Activated CD8-positive, alpha-beta memory T cell treated with anti-CD3 and anti-CD28 coated beads, Interleukin-2, amount 10 ng/mL, durations not matched to agents 7 days and 5 days (primary cell): ENCODE measurements at places on chromosomes 2 and 18.

DNA sequence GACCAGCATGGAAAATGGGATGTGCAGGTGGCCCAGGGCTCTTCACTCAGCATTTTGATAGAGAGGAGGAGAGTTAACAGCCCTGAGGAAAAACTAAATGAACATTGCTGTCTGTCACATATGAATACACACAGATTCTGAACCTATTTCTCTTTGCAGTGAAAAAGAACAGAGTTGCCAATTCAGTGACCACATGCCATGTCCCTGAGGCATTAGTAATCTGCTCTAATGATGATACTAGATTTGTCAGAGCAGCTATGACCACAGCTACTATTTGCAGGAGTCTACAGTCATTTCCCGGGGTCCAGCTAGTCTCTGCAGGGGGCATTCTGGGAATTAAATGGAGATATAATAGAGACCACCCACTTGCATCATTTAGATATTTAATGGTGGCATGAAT lies 267.6 kb downstream of the TMX3 start:
- H3K27me3 ChIP-seq: no peaks in the 10 kb centered on the region
- no peak for DNase-seq
- no peaks in the 10 kb centered on the region for H3K36me3 ChIP-seq

GRCh38 chr2:30862054-30862651 lies 54.9 kb upstream of the CAPN13 start:
- peak; percentile 65 for DNase-seq
- H3K36me3 ChIP-seq: no peaks in the 10 kb centered on the region
- no peak overlapping the region for H3K27ac ChIP-seq
- peaks cover 12% of the 10 kb centered on the region for H3K4me1 ChIP-seq
- no peak overlapping the region for H3K4me3 ChIP-seq
- peaks cover 6% of the 10 kb centered on the region for H3K27me3 ChIP-seq

- no peaks in the 10 kb centered on the region for H3K36me3 ChIP-seq
- DNase-seq: no peak
- H3K27ac ChIP-seq: no peak overlapping the region
- no peaks in the 10 kb centered on the region for H3K4me1 ChIP-seq
- no peaks in the 10 kb centered on the region for H3K27me3 ChIP-seq
These were observed 43.1 kb downstream of the RMP24 start for GRCh38 chr18:36015629-36016028.

DNA sequence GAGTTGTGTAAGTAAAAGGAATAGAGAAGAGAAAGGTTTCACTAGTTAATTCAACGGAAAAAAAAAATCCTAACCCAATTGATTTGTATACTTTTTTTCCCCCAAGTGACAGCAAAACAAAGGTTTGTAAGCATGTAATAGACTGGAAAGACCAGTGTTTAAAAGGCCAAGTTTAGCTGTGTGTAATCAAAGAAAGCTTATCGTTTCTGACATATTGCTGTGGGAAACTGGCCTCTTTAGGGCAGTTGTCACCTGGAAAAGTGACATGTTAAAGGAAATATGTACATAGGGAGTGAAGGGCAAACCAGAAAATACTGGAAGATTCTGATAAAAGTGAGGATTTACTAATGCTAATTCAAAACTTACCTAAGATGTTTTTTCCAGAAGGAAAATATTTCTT lies 45.9 kb upstream of the EPHA4 start:
- no peak overlapping the region for H3K27ac ChIP-seq
- no peaks in the 10 kb centered on the region for H3K4me1 ChIP-seq
- no peaks in the 10 kb centered on the region for H3K36me3 ChIP-seq
- no peak overlapping the region for H3K4me3 ChIP-seq

- no peak overlapping the region for H3K4me3 ChIP-seq
- no peaks in the 10 kb centered on the region for H3K27me3 ChIP-seq
- H3K36me3 ChIP-seq: no peaks in the 10 kb centered on the region
- H3K27ac ChIP-seq: no peak overlapping the region
- DNase-seq: peak; percentile 60
These were observed 73.1 kb upstream of the PXDN start for GRCh38 chr2:1817256-1818051.

DNA sequence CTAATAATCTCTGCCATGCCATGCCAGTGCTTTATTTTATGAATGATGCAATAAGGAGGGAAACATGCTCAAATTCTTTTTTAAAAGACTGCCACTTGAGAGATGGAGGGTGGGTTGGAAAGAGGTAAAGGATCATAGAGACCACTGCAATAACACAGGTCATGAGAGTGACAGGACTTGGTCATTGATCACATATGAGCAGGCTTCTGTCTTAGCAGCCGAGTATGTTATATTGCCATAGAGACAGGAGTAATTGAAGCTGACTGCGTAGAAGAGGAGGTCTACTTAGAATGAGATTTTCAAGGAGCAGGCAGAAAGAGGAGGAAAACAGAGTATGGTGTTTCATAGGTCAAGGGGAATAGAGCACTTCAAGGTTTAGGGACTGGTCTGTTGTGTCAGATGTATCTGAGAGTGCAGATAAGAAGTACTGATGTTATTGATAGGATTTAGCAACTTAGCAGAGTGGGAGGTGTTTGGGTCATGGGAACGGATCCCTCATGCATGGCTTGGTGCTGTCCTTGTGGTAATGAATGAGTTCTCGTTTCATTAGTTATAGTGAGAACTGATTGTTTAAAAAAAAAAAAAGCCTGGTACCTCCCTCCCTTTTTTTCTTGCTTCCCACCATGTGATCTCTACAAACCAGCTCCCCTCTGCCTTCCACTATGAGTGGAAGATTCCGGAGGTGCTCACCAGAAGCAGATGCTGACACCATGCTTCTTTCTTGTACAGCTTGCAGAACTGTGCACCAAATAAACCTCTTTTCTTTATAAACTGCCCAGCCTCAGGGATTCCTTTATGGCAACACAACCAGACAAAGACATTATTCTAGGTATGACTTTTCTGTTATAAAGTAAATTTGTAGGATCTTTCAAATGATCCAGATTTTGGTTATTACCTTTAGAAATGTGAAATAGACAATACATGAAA lies 32.8 kb downstream of the UGP2 start:
- H3K4me3 ChIP-seq: no peak overlapping the region
- peaks cover 72% of the 10 kb centered on the region for H3K36me3 ChIP-seq
- no peak for DNase-seq

DNA sequence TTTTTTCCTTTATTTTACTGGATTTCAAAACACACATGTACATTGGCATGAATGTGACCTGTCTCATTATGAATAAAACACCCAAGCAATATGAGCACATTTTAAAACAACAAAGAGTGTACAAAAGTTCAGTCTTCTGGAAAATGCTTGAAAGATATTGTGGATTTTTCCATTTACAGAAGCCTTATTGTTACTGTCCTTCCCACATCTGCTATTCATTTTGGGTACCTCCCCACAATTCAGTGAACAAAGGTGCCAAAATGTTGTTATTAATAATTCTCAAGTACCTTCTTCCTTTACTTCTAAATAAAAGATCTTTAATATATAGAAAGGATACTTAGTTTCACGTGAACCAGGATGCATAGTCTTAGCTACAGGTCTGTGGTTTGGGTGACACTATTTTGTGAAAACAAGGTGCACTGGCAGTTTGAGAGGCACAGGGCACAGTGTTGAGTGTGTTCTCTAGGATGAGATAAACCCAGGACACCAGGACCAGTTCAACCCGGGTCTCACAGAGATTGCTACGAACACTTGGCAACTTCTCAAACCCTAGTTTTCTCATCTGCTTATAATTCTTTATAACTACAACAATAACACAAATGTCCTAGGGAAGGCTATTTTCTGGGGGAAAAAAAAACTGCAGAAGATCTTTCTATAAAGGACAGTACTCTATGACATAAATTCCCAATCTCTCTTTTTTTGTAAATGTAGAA lies 84.5 kb upstream of the GALNT5 start:
- DNase-seq: no peak
- no peaks in the 10 kb centered on the region for H3K36me3 ChIP-seq
- H3K27ac ChIP-seq: no peak overlapping the region
- no peaks in the 10 kb centered on the region for H3K4me1 ChIP-seq

DNA sequence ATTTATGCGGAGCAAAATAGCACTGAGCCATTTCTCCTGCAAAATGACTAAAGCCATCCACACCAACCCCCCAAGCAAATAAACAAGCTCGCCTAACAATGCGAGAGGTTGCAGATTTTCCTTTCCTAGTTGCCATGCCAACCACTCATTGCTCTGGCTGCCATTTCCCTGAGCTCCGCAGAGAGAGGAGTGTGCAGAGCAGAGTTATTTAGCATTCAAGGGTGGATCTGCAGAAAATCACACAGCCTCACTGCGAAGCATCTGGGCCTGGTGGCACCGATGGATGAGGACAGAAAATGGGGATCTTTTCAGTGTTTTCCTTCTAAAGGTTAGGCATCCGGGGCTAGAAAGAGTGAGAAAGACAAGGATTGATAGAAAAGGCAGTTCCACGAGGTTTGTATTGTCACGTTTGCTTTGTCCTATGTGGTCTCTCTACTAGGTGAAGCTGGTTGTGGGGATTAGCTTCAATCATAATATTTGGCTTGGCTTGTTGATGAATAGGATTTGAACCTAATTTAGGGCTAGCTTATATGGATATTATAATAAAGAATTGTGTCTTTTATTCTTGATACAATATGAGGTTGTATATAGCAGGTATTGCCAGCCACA lies 110.2 kb upstream of the UNC80 start:
- no peak overlapping the region for H3K27ac ChIP-seq
- H3K4me1 ChIP-seq: no peaks in the 10 kb centered on the region
- no peaks in the 10 kb centered on the region for H3K36me3 ChIP-seq
- no peak for DNase-seq
- H3K27me3 ChIP-seq: no peaks in the 10 kb centered on the region
- H3K4me3 ChIP-seq: no peak overlapping the region

- peaks cover under 1% of the 10 kb centered on the region for H3K27me3 ChIP-seq
- no peak for DNase-seq
- H3K4me3 ChIP-seq: no peak overlapping the region
- H3K27ac ChIP-seq: no peak overlapping the region
- no peaks in the 10 kb centered on the region for H3K36me3 ChIP-seq
These were observed 143.0 kb downstream of the ABCA12 start for GRCh38 chr2:214995409-214995808.

- no peak overlapping the region for H3K27ac ChIP-seq
- DNase-seq: no peak
- H3K4me3 ChIP-seq: no peak overlapping the region
- peaks cover 12% of the 10 kb centered on the region for H3K27me3 ChIP-seq
These were observed 18.7 kb upstream of the ODC1 start for GRCh38 chr2:10466801-10467200.

GRCh38 chr2:157304811-157305722 lies 20.6 kb downstream of the ERMN start:
- no peaks in the 10 kb centered on the region for H3K27me3 ChIP-seq
- no peak overlapping the region for H3K4me3 ChIP-seq
- no peak for DNase-seq
- H3K4me1 ChIP-seq: peaks cover 20% of the 10 kb centered on the region
- no peaks in the 10 kb centered on the region for H3K36me3 ChIP-seq

- H3K36me3 ChIP-seq: no peaks in the 10 kb centered on the region
- H3K4me1 ChIP-seq: peaks cover 3% of the 10 kb centered on the region
- H3K27ac ChIP-seq: no peak overlapping the region
- no peak overlapping the region for H3K4me3 ChIP-seq
- DNase-seq: no peak
These were observed 8.9 kb upstream of the THUMPD2 start for GRCh38 chr2:39787950-39788349.

DNA sequence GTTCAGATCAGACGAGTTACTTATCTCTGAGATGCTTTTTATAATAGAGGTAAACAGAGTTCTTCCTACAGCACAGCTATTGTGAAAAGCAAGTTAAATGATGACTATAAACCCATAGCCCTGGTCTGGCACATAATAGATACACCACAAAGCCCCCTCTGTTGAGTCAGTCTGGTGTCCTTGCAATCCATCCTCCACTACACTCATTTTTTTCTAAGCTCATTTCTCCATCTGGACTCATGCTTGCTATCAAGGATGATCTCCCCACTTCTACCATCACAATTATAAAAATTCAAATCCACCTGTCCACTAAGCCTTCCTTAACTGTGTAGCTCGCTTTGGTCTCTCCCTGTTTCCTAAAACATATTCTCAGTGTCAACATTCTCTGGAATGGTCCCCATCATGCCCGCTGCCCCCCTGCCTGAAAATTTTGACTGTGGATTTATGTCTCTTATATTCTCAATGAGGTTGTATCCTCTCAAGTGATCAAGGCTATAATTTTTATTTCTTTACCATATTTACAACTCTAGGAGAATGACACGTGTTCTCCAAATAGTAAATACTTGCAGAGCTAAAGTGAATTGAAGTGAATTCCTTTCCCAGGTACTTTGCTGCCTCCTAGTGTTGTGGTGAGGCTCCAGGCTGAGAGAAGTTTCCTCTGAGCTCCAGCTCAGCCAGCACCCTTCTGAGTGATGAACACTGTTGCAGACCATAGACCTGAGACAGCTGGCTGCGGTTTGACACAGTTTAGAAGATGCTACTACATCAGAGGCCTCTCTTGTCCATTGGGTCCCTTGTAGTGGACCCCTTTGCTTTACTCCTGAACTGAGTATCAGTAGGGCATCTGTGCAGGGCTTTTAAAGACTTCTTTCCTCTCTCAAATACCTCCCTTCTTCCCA lies 108.7 kb downstream of the DPP10 start:
- H3K4me3 ChIP-seq: no peak overlapping the region
- H3K27me3 ChIP-seq: no peaks in the 10 kb centered on the region
- H3K4me1 ChIP-seq: no peaks in the 10 kb centered on the region
- no peak overlapping the region for H3K27ac ChIP-seq

GRCh38 chr18:34631093-34631966 lies 78.8 kb upstream of the DTNA start:
- H3K27ac ChIP-seq: no peak overlapping the region
- no peak for DNase-seq
- H3K4me3 ChIP-seq: no peak overlapping the region

DNA sequence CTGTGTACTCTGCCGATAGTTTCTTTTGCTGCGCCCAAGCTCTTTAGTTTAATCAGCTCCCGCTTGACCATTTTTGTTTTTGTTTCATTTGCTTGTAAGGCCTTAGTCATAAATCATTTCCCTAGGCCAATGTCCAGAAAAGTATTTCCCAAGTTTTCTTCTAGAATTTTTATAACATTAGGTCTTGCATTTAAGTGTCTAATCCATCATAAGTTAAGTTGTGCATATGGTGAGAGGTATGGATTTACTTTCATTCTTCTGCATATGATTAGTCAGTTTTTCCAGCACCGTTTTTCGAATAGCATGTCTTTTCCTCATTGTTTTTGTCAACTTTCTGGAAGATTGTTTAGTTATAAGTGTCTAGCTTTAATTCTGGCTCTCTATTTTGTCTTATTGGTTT lies 484.8 kb upstream of the CNTNAP5 start:
- H3K27me3 ChIP-seq: no peaks in the 10 kb centered on the region
- no peak overlapping the region for H3K4me3 ChIP-seq
- no peak overlapping the region for H3K27ac ChIP-seq
- H3K36me3 ChIP-seq: no peaks in the 10 kb centered on the region
- H3K4me1 ChIP-seq: no peaks in the 10 kb centered on the region
